ENCODE measurements at places on chromosomes 7 and 10.
A peak's percentile ranks its signal among the peaks of the same experiment; 100 is the strongest.

- DNase-seq = no peak
These were observed 577.1 kb downstream of the PARD3 start for GRCh38 chr10:34237898-34238455.

GRCh38 chr7:123751821-123752220, 3.0 kb upstream of the WASL start:
- peak; percentile 27 for DNase-seq

DNA sequence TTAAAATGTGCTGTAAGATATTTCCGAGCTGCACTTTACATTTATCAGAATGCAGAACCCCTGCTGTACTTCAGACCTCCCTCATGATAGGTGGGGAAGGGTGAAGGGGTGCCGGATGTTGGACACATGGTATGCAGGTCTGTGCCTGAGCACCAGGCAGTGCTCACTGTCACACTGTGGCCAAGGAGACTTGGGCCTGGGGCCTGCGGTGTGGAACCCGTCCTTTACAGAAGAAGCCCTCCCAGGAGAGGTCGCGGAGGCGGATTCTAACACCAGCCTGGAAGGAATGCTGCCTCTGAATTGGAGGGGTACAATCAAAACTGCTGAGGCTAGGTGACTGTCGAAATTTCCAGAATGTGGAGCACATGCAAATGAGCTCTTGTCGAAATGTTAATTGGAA, 34.5 kb downstream of the DNAJB6 start:
- no peak for DNase-seq

DNA sequence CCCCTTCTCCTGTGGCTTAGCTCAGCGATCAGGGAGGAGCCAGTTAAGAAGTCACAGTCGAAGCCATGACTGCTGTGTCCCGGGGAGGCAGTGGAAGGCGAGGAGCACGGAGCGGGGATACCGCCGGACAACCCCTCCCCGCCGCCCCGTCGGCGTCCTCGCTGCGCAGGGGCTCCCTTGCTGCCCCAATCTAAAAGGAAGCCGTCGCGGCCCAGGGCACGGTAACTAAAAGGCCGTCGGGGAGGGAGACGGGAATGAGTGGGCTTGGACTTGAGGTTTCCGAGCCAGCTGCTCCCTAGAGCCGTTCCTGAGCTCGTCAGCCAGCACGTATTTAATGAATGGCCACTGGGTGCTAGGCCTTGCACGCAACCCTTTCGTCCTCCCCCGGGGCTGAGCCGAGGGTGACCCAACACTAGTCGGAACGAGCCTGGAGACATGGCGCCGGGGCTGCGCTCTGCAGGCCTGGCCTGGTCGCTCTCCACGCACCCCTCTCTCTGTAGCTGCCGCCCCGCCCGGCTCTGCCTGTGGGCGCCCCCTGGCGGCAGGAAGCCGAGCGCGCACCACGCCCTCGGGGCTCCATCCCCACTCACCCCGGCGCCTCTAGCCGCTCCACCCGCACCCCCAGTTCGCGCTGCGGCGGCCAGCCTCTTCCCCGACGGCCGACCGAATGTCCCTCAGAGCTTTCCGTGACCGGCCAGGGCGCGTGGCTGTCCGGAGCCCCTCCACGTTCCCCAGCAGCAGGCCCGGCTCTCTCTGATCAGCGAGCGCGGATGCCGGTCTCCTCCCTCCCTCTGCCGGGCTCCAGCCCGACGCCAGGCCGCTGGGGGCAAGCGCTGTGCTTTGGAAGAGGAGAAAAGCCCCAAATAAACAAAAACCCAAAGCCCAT, 29.3 kb upstream of the KCNK18 start:
- DNase-seq = peak; percentile 96

DNA sequence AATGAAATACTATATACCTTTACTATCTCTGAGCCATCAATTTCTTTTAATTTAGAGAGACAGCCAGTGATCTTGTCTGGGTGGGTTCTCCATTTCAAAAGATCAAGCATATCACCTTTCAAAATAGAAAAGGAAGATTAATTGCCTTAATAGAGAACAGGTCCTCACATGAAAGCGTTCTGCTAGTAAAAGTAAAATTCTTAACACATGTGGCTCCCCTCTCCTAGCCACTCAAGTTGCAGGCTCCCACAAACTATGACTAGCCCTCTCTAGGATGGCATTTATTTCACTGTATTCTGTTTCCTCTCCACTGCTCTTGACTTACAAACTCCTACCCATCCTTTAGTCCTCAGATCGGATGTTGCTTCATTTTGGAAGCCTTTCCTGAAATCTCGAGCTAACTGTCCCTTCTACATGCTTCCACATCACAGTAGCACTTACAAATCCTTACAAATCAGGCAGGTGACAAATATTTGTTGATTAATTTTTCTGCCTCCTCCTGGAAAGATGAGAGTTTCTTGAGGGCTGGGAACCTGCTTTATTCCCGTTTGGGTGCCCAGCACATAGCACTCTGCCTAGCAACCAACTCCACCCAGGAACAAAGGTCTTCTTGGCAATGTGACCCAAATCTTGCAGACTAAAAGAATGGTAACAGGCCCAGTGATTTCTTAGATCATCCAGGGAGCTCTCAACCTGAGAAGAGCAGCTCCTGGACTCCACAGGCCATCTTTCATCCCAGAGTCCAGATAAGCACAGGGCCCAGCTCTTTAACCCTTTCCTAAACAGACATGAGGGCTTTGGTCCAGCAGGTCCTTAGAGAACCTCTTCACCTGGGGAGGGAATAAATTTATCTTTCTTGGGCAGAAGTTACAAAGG, 310.4 kb upstream of the IMMP2L start:
- DNase-seq = no peak

DNA sequence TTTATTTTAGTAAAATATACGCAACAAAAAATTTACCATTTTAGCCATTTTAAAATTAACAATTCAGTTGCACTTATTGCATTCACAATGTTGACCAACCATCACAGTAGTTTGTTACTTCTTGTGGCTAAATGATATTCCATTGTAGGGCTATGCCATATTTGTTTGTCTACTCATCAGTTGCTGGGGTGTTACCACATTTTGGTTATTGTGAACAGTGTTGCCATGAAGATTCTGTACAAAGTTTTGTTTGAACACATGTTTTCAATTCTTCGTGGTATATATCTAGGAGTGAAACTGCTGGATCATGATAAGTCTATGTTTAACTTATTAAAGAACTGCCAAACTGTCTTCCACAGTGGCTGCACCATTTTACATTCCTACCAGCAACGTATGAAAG, 46.3 kb upstream of the ZNF365 start:
- no peak for DNase-seq

- DNase-seq = no peak
These were observed 86.0 kb upstream of the DIP2C start for GRCh38 chr10:775245-776075.

- DNase-seq = no peak
These were observed 18.0 kb downstream of the SEMA3C start for GRCh38 chr7:80900583-80901576.

All from left lung (tissue), 14 donors.